ENCODE measurements at places on chromosomes 2 and 18.

- no peak for DNase-seq
Measured at GRCh38 chr2:127683757-127684156, 8.4 kb upstream of the LIMS2 start.

- DNase-seq = no peak
Measured at GRCh38 chr2:2845267-2845666, 514.2 kb upstream of the MYT1L start.

DNA sequence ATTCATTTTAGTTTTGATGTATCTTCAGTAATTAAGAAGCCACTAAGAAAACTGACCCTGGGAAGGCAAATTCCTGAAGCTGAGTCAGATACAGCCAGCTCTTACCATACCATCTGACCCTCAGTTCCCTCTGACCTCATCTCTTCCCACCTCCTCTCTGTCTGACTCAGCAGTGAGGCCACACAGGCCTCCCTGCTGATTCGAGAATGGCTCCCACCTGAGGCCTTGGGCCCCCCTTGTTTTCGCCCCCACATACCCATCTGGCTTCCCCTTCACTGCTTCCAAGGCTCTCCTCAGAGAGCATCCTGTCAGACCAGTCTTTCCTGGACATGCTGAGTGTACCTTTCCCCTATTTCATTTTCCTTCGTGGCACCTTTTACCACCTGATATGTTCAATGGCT is 71.0 kb upstream of the CYP1B1 start:
- DNase-seq = no peak

DNA sequence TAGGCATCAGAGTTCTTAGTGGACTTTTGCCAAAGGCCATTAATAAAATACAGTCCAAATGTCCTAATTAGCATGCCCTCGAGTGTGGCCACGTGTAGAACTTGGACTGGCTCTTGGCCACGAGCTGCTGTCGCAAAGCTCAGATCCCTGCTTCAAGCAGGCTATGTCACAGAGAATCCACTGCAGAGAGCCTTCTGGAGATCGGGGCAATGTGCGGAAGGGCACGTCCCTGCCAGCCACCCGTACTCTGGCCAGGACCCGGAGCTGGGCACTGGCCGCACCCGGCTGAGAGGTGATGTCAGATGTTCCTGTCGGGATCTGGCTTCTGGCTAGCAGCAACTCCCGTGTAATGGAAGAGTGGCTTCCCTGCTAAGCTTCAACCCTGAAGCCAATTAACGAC is 432.7 kb upstream of the ID2 start:
- DNase-seq = no peak

DNA sequence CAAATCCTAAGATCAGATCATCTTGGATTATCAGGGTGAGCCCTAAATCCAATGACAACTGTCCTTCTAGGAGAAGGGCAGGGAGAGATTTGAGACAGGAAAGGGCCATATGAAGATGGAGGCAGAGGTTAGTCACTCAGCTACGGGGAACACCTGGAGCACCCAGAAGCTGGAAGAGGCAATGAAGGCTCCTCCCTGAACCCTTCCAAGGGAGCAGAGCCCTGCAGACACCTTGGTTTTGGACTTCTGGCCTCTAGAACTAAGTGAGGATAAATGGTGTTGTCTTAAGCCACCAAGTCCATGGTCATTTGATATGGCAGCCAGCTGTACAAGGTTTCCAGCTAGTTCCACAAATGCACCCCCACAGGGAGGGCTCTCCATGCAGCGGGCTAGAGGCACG is 6.9 kb upstream of the PTPN2 start:
- DNase-seq = no peak

DNA sequence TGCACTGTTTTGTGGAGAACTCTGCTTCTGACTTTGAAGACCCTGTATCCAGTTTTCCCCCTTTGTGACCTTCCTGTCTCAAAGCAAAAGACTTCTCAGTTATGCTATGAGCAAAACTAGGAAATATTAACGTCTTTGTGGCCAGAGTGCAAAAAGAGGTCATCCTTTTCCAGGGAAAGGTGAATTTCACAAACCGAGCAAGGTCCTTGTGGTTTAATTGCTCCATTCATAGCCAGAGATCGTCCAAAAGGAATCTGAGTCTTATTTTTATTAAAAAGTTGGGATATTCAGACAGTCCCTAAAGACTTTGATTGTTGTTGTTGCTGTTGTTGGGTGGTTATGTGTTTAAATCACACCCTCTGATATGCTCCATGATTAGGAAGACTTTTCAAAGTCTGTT is 77.4 kb downstream of the NAB1 start:
- no peak for DNase-seq

DNA sequence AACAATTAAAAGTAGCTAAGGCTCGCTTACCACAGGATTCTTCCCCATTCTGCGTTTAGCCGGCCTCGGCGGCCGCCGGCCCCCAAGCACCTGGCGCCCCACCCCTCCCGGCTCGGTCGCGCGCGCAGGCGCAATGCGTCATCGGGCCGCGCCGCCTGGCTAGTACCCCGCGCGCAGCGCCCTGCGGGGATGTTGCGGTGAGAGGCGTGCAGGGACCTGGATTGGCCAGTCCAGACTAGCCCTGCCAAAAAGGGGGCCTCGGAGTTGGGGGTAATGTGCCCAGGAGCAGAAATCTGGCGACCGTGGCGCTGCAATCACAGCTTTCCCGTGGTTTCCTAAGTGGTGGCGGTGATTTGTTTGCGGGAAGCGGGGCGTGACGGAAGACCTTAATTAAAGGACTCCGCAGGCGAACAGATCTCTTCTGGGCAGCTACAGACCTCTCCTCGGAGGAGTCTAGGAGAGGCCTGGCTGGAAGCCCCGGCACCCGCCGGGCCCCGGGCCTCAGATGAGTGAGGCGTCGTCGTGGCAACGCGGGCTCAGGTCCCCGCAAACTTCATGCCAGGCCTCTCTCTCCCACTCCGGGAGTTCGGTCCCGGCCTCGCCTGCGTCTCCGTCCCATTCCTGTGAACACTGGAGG is 606 bp downstream of the TMEM237 start:
- peak; percentile 65 for DNase-seq

DNA sequence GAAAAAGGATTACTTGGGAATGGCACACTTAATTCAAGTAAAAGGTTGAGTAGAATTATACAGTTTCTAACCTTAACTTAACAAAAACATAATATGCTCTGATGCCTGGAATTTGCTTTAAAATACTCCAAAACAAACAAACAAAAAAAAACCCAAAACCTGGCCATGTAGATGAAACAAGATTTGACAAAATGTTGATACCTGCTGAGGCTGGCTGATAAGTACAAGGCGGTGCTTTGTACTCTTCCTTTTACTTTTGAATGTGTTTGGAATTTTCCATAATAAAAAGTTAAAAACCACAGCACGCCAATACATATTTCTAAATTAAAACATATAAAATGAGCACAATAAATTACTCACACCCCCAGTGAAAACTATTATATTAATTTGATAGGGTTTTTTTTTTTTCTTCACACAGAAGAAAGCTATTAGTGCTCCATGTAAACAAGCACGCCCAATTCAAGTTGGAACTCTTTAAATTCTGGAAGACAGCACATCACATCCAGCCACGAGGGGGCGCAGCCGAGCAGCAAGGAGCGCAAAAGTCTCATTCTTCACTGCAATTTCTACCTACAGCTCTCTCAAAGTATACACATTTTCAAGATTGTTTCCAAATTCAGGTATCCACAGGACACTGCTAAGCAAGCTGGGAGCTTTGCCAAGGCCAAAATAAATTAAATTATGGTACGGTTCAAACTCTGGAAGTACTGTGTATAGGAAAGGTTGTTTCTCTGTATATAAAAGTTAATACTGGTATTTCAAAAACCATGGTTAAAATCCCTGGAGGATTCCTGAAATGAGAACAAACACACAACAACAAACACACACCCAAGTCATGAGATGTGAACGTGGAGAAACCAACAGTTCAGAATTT is 7.5 kb downstream of the SERTAD2 start:
- DNase-seq = peak; percentile 70

DNA sequence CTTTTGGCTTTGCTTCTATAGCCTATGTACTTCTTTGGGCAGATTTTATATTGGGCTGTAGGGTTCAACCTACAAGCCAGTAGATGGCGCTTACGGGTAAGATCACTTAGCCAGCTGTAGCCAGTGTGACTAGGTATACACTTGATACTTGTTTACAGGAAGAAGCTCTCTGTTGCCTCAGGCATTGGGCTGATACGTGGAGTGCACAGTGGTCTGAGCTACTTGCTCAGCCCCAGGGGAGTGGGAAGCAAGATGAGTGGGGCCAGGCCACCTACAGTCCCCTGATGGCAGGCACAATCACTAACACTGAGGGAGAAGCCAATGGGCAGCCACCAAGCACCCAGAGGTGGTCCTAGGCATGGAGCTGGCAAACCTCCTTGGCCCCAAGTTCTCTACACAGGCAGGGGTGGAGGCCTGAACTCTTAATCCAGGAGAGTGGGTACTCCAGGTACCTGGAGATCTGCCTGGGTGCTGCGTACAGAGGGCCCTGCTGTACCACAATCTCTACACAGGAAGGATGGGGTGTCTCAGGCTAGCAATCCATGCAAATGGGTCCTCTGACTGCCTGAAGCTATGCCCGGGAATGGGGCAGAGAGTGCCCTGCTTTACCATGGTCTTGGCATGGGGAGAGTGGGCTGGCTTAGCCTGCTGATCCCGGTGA is 122.2 kb downstream of the NCOA1 start:
- no peak for DNase-seq

DNA sequence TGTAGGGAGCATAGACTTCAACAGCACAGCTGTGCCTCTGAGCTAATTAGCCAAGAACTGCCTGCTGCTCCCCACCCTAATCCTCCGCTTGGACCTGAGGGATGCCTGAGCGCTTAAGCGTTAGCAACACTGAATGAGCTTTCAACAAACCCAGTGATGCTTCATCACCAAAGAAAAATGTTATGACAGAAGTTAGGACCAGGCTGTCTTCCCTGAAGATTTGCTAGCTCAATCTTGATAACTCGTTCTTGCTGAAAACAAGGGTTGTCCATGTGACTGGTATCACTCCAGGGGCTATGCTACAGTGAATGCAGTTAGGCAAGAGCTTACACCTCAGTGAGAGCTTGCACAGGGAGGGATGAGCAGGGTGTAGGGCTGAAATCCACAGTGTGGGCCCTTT is 190.7 kb upstream of the SIX2 start:
- no peak for DNase-seq

- DNase-seq = no peak
Measured at GRCh38 chr18:53382870-53383269, 841.6 kb downstream of the MBD2 start.

- DNase-seq = no peak
Measured at GRCh38 chr2:10120877-10121574, 1.5 kb upstream of the RRM2 start.

GRCh38 chr2:5479265-5479928 is 212.8 kb upstream of the SOX11 start:
- DNase-seq = no peak

GRCh38 chr2:206981739-206982340 is 42.5 kb downstream of the CPO start:
- peak; percentile 2 for DNase-seq

DNA sequence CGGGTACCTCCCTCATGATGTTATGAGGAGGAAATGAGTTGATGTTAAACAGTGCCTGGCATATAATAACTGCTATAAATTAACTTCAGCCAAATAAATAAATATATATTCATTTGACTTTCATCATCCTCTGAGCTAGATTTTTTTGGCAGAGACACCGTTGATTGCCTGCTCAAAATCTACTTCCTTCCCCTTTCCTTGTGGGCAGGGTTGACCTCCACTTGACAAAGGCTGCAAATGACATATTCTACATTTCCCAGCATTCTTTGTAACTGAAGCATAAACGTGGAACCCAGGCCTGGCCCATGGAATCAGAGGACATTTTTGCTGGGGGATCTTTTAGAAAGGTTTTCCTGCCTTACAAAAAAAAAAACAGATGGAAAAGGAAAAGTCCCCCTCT is 177.8 kb downstream of the TXNL1 start:
- DNase-seq = no peak

- no peak for DNase-seq
Measured at GRCh38 chr18:27605107-27605834, 420.2 kb upstream of the CHST9 start.

- no peak for DNase-seq
Measured at GRCh38 chr18:48662011-48662661, 123.3 kb downstream of the CTIF start.

All from activated CD8-positive, alpha-beta memory T cell treated with anti-CD3 and anti-CD28 coated beads for 4 hours (primary cell).